ENCODE measurements at places on chromosomes 12 and 14.

GRCh38 chr12:19075711-19076340, 53.7 kb upstream of the PLEKHA5 start:
- DNase-seq: no peak

- no peak for DNase-seq
Observed at GRCh38 chr14:74667758-74668157, 45.1 kb downstream of the AREL1 start.

GRCh38 chr12:17371491-17372215, 718.3 kb downstream of the RERGL start:
- DNase-seq: no peak

GRCh38 chr14:95386536-95387095, 66.9 kb upstream of the CLMN start:
- no peak for DNase-seq

DNA sequence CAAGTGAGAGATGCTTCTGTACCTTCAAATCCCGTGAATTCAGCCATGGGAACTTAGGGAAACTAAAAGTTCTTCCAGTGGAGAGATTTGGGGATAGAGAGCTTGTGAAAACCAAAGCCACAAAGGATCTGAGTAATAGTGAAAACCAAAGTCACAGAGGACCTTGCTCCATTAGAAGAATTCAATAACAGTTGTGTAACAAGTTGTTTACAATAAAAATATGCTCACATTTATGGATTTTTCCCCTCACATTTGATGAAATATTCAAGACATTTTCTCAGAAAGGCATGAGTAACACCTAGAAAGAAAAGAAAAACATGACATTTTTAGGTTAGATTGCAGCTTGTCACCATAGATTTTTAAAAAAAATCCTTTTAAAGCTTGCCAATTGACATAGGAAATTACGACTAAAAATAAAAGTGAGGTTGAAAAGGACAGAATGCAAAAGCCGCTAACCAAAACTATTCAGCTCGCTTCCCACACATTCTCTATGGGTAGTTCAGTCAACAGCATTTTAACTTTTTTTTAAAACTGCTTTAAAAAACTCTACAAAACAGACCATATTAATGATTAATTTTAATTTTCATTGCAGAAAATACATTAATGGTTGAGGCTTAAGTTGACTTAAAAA, 113.2 kb downstream of the CAND1 start:
- DNase-seq: no peak

DNA sequence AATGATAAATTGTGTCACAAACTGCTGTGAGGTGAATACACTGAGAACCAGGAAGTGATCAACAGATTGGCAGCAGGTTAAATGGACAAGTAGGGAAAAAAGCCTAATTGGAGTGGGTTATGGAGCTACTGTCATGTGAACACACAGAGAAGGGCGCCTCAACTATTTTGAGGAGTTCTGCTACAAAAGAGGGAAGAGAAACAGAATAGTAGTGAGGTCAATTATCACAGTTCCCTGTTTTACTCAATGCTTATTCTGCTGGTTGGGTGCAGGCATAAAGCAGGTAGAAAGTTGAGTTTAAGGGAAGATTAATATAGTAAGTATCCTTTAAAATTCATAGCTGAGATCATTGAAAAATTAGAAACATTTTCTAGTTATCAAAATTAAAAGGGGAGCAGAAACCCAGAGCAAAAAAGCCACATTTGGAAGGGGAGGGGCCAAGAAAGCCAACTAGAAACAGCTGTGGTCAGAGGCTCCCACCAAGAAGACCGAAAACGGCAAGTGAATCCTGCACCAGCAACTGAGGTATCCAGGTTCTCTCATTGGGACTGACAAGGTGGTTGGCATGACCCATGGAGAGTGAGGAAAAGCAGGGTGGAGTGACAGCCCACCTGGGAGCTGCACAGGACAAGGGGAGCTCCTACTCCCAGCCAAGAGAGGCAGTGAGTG, 105.7 kb downstream of the ZC3H14 start:
- no peak for DNase-seq

DNA sequence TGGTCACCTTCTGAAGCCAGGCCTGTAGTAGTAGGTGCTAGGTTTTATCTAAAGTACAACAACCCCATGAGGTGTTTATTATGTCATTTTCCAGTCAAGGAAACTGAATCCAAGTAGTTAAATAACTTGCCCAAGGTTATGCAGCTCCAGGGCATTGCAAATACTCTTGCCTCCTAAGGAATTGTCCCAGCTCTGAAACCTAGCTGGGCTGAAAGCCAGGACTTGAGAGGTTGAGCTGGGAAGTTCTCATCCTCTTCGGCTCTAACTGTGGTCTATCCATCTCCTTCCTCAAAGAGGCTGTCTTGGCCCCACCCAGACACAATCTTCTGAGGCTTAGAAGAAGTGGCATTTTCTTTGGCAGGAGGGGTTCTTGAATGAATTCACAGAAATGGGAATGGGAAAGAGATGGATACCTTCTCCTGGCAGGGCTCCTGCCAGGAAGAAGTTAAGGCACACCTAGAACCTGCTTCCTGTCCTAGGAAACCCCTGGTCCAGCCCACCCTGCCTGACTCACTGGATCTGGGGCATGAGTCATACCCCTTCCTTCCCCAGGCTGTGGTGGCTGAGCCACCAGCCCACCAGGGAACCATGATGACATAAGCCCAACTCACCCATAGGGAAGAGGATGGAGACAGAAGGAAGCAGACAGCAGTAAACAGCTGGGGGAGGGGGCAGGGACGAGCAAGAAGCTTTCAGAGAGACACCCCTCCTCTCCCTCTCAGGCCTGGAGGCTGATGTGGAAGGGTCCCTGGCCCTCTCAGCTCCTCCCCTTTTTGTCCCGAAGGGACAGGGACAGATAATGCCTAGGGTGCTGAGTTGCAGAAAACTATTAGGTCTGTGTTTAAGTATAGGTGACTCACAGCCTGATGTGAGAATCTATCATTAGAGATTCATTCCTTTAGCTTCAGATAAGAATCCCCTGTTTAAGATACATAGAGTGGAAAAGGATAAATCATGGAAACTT, 2.1 kb upstream of the PLEK2 start:
- DNase-seq: no peak

DNA sequence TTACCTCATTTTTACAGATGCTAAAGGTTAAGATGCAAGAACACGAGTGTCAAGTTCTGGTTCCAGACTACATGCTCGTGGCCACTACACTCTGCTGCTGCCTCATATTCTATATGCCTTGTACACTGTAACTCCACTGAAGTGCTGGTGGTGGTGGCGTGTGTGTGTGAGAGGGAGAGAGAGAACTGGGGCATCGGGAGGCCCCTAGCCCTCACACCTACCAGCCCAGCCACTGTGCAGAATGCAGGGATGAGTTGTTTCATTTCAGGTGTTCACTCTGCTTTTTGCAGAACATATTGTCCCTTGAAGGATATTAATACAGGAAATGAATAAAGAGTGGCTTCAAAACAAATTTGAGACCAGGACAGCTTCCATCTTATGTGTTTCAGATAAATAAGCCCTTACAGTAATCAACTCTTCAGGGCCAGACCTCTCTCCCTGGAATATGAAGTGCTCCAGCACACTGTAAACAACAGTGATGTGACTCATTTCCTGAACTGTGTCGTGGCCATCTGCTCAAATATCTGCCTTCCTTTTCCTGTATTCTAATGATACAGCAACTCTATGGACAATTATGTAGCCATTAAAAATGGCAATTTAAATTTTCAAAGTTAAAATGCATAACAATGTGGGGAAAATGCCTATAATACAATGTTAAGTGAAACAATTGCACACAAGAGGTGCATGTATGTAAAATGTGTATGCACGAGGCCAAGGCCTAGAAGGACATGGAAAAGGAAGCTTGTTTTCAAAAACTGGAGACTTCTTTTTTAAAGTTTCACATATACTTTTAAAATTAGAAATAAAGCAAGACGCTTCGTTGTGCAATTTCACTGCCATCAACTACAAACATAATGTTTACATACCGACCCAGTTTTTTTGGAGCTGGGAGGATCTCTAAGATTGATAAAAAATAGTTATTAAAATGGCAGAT, 215.4 kb downstream of the PELI2 start:
- DNase-seq: no peak

GRCh38 chr12:61095111-61095510, 1165.1 kb upstream of the USP15 start:
- DNase-seq: no peak

GRCh38 chr14:61988240-61988639, 226.0 kb downstream of the SNAPC1 start:
- DNase-seq: no peak

GRCh38 chr14:60116181-60116580, 24.5 kb downstream of the PCNX4 start:
- DNase-seq: no peak

DNA sequence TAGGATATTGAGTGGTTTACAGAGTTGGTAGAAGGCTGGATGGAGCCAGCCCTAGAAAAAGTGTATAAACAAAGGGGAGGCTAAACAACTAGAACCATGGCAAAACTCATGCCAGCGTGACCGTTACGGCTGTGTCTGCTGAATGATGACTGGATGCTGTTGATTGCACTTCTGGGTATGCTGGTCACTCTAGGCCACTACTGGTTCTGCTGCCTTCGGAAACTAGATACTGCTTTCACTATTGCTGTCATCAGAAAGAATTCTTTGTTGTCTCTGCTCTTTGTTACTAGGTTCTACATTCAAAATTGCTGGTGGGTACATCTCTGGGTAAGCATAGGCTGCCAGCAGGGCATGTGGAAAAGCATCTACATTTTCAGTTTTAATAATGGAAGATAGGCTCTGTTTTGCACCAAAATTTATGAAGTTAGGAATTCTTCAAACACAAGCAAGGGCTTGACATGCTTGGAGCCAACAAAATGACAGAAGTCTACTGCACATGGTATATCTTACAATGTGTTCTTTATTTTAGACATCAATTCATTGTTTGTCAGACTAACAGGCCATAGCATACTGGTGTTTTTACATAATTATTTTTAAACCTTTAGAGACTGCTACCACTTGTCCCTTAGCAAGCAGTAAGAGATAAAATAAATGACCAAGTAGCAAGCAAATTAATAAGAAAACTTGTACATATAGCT, 15.4 kb downstream of the MON2 start:
- DNase-seq: no peak

- no peak for DNase-seq
Observed at GRCh38 chr14:55813630-55814029, 233.6 kb downstream of the KTN1 start.

DNA sequence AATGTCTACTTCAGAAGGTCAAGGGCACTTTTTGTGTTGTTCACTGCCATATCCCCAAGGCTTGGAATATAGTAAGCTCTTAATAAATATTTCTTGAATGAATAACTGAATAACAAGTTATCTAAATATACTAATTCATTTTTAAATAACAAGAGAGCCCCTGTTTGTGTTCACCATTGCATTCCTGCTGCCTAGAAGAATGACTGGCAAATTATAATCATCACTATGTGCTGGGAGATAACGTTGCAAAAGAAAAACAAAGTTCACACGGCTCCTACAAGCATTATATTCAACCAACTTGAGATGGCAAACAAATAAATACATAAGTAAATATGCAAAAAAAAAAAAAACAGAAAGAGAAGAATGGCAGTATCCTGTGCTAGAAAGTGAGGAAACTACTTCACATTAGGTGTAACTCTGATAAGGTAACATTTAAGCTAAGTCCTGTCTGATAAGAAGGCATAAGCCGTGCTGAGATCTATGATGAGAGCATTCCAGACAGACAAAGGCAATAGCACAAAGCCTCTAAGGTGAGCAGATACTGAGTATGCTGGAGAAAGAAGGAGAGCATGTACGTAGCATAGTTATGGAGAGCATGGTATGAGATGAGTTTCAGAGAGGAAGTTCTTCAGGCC, 9.2 kb upstream of the TSPAN8 start:
- DNase-seq: no peak

GRCh38 chr14:84442521-84442920, 1087.4 kb upstream of the FLRT2 start:
- DNase-seq: no peak

- DNase-seq: no peak
Observed at GRCh38 chr14:77086017-77086727, 11.9 kb upstream of the CIPC start.

DNA sequence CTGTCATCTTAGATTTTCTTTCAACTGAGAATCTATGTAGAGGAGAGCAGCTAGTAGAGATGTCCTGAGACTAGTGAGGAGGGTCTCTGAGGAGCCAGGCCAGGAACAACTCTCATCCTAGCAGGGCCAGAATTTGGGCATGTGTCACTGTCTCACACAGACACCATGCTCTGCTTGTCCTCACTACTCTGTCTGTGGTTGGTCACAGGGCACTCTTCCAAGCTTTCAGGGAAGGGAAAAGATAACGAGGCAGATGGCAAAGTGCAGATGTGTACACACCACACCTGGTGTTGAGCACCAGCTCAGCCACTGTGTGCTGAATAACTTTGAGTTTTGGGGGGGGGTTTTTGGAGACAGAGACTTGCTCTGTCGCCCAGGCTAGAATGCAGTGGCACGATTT, 2.5 kb downstream of the SSPN start:
- DNase-seq: no peak

- DNase-seq: no peak
Observed at GRCh38 chr12:9977916-9978315, 6.7 kb downstream of the CLEC12A start.

GRCh38 chr14:21233457-21234076, 35.7 kb downstream of the HNRNPC start:
- DNase-seq: no peak

DNA sequence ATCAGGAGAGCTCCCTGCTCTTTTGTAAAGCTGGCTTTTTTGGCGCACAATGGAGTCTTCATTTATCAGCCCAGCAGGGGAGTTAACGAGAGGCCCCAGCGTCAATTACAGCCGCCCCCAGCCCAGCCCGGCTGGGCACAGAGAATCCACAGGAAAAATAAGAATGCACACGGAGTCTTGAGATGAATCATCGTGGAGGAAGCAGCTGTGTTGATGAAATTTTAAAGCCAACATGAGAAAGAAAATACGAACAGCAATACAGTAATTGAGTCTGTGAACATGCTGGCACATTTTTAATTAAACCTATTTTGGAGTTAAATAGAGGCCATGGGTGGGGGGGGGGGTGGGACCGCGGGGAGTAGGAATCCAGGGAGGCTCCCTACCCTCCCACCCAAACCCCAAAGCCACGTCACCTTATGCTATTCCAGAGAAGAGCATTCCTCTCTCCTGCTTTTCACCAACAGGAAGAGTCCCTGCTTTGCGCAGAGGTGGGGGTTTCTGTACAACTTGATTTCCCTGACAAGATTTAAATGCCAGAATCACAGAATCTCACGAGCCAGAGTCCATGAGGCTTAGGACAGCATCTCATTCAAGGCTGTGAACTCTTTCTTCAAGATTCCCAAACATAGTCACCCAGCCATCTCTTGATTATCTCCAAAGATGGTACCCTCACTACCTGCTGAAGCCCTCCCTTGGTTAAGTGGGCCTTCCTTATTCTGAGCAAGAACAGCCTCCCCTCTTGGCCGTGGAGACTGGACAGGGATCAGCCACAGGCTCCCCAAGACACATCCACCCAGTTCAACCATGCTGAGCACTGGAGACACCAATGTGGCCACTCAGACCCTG, 50.3 kb downstream of the CCNK start:
- no peak for DNase-seq

- no peak for DNase-seq
Observed at GRCh38 chr14:92451245-92451644, 62.3 kb upstream of the RIN3 start.

Measured in left renal cortex interstitium (tissue), 4 donors.